Naive thymus-derived CD4-positive, alpha-beta T cell (primary cell): ENCODE measurements at places on chromosomes 1 and 21. TPM values are rescaled to one million over a fixed set of nuclear protein-coding genes. Genes with fewer than 3 reads are reported as not detected.

DNA sequence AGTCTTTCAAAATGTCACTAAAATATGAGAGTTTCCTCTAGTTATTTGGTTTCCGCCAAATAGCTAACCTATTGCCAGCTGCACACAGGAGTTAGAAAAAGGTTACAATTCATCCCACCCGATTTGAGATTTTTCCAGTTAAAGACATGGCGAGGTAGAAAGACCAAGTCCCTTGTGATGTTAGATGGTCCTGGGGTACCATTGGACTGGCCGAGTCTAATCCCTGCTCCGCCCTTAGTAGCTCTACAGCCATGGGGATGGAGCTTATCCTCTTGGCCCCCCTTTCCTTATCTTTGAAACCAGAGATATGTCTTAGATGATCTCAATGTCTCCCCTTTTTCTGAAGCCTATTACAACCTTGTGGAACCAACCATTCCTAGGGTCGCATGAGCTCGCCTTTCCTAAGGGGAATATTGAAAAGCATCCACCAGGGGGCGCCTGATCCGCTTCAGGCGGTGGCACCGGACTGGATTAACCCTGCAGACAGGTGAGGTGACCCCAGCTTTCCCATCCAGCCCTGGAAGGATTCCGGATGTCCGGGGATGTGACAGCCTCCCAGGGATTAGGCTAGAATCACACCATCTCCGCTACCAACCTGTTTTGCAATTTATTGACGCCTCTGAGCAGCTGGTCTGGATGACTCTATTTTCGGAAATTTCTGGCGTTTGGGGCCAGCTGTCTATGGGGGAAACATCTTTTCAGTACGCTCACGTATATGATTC, 68.3 kb upstream of the SIM2 start:
- DNase-seq: peak; percentile 29

GRCh38 chr1:116971258-116971860, 30.2 kb upstream of the CD101 start:
- no peak for DNase-seq

The KRTAP19-1 gene
- not detected in 2 replicates for total RNA-seq

DNA sequence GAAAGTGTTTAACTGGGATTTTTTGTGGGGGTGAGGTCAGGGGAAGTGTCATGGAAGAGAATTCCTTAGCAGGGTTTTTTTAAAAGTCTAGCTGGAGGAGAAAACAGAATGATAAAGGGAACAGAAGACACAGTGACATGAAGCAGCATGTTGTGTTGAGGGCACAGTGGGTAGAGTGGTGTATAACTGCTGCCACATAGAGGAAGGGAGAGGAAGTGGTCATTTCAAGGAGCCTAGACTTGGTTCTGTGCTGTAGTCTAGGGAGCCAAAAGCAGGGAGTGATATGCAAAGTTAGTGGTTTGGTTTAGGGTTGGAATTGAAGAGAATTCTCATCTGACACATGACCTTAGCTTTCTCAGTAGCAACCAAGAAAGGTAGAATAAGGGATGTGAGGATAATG, 10.2 kb downstream of the EEIG2 start:
- peak; percentile 23 for DNase-seq

The TFF3 gene
- total RNA-seq: not detected

DNA sequence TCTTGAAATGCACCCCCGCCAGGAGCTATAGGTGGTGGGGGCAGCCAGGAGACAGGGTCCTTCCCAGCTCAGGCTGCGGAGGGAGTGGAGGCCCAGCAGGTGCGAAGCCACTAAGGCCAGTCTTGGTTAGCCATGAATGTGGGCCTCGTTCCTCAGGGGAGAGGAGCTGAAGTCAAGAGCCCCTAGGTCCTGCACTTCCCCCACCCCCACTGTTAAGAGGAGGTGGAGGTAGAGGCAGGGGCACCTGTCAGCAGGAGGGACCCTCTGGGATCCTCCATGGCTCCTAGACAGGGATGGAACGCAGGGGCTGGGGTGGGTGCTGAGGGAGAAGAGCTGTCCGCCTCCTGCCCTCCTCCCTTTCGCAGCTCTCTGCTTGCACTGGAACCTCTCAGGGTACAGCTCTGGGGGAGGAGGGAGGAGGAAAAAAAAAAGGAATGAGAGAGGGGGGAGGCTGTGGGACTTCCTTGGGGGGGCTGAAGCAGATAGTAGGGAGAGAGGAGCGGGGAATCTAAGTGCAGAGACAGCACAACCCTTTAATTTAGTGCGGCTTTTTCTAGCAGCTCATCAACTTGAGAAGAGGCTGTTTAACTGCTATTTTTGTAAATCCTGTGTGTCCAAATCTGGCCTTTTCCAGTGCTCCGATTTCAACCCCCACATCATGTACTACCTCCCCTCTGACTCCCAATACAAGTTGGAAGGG, 37.0 kb downstream of the MATN1 start:
- DNase-seq: no peak

- DNase-seq: no peak
Observed at GRCh38 chr1:227349967-227350366, 31.7 kb upstream of the CDC42BPA start.

The CYP4A22 gene
- total RNA-seq: not detected

The AGT gene
- not detected for total RNA-seq

DNA sequence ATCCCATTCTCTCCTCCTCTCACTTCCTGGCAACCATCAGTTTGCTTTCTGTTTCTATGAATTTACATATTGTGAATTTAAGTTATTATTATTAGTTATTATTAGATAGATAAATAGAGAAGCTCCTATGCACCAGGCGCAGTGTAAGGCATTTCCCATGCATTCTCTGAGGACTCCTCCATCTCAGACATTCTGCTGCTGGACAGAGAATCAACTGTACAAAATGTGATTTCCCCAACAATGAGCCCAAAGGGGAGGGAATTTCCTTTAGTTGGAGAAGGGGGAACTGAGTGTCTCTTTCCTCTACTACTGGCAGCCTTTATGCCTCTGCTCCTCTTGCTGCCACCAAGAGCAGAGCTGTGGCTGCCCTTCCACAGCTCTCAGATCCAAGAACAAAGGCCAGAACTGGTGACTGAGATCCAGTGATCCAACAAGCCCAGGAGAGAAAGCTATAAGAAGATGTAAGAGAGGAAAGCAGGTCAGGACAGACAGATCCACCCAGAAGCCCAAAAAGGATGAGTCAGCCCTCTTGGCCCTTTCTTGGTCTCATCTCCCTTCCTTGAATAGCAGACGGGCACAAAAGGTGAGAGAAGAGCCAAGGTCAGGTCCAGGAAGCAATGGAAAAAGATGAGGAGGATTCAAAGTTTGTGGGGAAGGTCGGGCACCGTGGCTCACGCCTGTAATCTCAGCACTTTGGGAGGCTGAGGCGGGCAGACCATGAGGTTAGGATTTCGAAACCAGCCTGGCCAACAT, 3.5 kb upstream of the IVL start:
- no peak for DNase-seq

The TTF2 gene
- total RNA-seq: 41.7 TPM

DNA sequence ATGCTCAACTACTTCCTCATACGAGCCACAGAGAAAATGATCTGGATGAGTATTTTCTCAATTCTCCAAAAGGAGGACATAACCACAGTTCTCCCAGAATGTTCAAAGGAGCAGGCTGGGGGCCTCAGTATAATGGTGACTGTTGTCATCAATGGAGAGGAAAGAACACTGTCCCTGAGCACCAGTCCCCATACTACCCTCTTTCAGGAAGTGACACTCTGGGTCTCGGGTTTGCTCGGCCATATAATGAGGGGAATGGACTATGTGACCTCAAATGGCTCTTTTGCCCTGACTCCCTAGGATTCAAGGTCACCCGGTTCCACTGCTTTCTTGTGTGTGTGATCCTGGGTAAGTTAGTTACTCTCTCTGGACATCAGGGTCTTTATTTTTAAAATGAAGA, 22.8 kb downstream of the SLC9A1 start:
- no peak for DNase-seq

DNA sequence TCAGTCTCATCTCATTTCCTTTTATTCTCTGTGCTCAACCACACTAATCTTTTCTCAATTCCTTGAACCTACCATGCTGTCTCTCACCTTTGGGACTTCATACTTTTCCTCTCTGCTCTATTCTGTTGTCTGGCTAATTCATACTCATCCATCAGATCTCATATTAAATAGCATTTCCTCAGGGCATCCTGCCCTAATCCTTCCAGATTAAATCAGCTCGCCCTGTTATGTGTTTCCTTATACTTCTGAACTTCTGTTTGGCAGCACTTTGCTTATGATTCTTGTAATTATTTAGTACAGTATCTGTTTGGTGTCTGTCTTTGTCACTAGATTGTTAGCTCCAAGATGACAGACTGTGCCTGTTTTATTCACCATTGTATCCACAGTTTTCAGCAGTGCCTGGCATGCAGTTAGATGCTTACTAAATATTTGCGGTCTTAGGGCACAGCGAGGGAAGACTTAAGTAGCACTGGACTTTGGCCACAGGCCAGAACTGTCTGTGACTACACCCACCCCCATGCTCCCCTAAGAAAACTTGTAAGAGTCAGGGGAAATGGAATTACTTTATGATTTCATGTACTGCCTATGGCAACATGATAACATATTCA, 9.9 kb upstream of the CAP1 start:
- DNase-seq: no peak

The CDC20 gene
- total RNA-seq: 0.46 TPM

GRCh38 chr21:38148046-38148445, 108.7 kb upstream of the KCNJ15 start:
- DNase-seq: no peak

GRCh38 chr1:59204001-59204400, 92.9 kb upstream of the FGGY start:
- no peak for DNase-seq

GRCh38 chr1:221206076-221206475, 326.8 kb downstream of the HLX start:
- DNase-seq: no peak

DNA sequence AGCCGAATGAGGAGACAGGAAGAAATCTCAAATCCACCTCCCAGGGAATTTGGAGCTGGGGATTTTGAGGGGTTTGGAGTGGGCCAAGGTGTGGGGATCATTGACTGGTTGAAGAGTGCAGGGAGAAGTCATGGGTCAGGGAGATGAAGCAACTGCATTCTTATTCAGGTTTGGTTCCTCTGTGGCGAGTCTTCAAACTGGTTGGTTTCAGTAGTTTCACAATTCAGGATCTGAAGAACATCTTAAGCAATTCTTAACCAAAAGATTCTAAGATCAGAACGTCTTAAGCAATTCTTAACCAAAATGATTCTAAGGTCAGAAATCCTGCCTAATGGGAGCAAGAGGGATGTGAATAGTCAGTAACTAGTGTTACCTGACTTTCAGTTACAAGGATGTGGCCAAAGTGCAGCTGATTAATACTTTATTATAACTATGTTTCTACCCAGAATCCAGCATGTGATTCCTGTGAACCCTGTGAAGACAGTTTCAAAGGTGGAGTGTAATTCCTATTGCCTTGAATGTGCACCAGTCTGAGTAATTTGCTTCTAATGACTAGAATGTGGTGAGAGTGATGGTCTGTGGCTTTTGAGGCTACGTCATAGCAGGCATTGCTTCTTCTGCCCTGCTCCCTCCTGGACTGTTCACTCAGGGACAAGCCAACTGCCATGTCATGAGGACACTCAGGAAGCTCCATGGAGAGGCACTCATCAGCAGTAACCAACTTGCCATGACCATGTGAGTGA, 61.2 kb downstream of the OLFML3 start:
- no peak for DNase-seq

The SPAG17 gene
- total RNA-seq: not detected

DNA sequence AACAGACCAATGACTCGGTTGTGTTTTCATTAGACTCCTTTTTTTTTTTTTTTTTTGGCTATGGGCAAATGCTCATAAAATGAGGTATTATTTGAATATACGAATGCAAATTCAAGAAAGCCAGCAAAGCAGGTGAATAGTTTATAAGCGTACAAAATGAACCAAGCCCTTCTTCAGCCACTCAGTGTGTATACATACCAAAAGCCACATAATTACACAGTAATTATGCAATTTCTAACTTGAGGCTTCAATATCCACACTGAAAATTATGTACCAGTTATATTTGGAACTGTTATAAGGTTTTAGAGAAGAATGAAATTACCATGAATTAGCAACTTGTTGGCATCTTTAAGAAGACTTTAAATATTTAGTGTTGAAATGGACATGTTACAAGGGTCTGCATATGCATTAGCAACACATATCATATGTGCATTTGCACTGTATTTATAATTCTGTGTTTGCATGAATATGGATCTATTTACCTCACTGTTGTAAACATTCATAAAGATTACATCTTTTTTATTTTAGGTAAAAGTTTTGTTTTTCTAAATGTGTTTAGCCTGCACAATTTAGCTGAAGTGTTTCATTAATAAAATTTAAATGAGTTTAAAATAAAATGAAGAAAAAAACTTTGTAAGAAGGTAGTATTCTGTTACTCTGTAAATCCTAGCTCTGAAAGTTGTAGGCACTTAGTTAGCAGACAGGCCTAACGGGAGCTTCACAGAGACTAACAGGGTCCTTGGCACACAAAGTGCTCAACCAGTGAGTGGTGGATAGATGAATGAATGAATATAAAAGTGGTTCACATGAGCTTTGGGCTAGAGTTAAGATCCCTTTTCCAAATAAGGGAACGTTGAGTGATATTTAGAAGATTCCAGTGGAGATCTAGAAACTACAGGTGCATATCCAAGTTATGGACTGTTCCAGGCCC, 241.0 kb upstream of the NFIA start:
- DNase-seq: no peak

The S100A7A gene
- not detected for total RNA-seq

The NBPF3 gene
- 17.7 TPM for total RNA-seq

The CELA3B gene
- total RNA-seq: not detected

The BCL2L15 gene
- 2.4 TPM for total RNA-seq

DNA sequence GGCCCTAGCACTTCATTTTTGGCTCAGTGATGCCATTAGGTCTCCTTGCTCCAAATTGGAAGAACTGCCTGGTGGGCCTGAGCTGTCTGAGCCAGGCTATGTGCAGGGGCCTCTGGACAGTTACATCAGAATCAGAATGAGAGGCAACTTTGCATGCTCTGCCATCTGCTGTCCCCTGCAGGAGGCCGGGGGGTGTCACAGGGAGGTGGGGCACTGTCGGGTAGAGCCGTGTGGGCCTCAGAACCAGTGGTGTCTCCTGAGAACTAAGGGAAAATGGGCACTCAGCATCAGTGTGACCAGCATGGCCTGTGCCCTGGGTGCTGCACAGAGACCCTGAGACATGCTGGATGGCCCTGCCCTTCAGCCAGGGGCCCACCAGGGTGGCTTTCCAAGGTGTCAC, 47.0 kb upstream of the COL6A1 start:
- no peak for DNase-seq

DNA sequence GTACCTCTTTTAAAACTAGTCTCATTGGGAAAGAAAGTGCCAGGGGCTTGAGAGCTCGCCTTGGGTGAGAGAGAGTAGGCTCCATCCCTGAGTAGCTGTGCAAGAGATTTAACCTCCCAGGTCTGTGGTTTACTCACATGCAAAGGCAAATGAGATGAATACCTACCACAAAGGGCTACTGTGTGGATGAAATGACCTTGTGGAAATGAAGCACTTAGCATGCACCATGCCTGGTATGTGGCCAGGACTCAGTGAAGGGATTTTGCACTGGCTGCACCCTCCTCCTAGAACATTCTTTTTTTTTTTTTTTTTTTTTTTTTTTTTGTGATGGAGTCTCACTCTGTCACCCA, 120.3 kb downstream of the PROX1 start:
- DNase-seq: no peak

- no peak for DNase-seq
Observed at GRCh38 chr1:15453734-15454133, 2.8 kb upstream of the CELA2A start.

- no peak for DNase-seq
Observed at GRCh38 chr1:210989905-210990304, 144.0 kb downstream of the KCNH1 start.

The ANGPTL3 gene
- total RNA-seq: not detected in 2 replicates

The NLRP3 gene
- total RNA-seq: 90.6 TPM

The PATJ gene
- 33.3 TPM for total RNA-seq

- DNase-seq: no peak
Observed at GRCh38 chr21:38902608-38903445, 97.1 kb downstream of the ETS2 start.

GRCh38 chr1:42935971-42936308, 22.7 kb downstream of the SLC2A1 start:
- DNase-seq: no peak
